ENCODE measurements at places on chromosomes 6 and 20.
A peak's percentile ranks its signal among the peaks of the same experiment; 100 is the strongest.

GRCh38 chr20:37439223-37439933 is 81.7 kb upstream of the NNAT start:
- DNase-seq = no peak

DNA sequence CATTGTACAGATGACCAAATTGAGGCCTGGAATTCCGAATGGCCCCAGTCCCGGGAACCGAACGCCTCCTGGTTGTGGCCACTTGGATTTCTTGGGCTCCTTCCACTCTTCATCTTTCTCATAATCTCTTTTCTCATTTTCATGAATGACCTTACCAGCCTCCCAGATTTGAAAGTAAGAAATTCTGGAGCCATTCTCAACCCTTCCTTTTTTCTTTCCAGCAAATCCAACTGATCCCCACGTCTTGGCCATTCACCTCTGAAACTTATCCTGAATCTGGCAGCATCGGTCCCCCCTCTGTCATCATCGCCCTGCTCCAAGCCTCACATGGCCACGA is 5.9 kb upstream of the SLC12A5 start:
- no peak for DNase-seq

DNA sequence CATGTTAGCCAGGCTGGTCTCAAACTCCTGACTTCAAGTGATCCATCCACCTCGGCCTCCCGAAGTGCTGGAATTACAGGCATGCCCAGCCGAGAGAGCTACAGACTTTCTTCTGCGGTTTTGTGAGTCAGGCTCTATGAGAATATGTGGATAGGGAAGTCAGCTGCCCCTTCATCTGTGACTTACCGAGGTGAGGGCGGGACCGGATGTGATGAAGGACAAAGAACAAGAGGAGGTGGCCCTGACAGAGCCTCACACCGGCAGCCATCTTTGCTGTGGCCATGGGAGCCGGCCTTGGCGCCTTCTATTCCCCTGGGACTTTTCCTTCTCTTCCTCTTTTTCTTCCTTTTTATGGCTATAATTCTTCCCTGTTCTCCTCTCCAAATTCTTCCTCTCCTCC is 67.0 kb downstream of the IYD start:
- DNase-seq = no peak

- DNase-seq = peak; percentile 56
These were observed 32.8 kb downstream of the GFOD1 start for GRCh38 chr6:13454286-13455221.

GRCh38 chr6:67009818-67010217 is 1302.8 kb upstream of the EYS start:
- no peak for DNase-seq

- DNase-seq = peak; percentile 58
These were observed 38.6 kb upstream of the GGTLC1 start for GRCh38 chr20:24027229-24027628.

DNA sequence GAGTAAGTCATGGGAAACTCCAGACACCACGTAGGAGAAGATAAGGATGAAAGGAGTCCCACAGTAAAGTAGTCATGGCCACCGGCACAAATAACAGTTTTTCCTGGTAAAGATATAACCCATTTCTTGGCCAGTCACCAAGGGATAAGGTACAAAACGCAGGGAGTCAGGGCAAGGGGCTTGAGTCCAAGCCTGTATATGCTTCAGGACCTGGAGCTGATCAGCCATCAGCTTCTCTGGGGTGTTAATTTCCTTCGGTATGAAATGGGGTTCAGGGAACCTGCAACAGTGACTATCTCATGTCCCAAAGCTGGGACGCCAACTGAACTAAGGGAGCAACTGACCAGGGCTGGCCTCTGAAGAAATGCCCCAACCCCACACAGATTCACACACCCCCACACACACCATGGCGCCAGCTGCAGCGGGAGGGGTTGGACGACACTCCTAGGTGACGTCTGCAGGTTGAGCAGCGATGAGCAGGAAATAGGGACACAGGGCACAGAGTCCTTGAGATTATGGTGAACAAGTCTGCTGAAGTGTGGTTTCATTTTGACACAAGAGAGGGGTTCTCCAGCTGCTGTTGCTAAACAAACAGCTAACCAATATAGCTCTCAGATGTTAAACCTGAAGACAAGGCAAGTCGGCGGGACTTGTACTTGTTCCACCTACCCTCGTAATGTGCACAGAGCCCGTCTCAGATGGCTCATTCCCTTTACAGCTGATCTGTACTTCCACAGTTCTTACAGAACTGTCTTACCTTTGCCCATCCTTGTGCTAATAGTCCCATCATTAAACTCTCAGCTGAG is 7.4 kb upstream of the ADTRP start:
- no peak for DNase-seq

DNA sequence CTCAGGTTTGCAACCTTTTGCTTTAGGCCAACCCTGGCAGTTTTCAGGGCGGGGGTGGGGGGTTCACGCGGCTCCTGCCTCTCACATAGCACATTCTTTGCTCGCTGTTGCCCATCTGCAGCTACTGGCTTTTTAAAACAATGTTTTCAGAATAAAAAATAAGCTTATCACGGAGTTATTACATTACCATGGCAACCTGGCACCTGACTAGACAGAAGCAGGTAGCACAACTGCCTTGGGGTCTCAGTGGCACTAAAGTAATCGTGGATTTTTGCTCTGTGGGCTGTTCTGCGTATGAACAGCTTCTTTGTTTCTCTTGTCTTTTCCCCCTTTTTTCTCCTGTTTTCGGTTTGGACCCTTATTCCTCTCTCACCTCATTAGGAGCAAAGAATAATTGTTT is 9.1 kb upstream of the MANBAL start:
- DNase-seq = no peak

GRCh38 chr20:17835934-17836300 is 132.7 kb downstream of the SNX5 start:
- DNase-seq = peak; percentile 45

- no peak for DNase-seq
These were observed 78.0 kb upstream of the BMP2 start for GRCh38 chr20:6689339-6689973.

GRCh38 chr6:74578339-74578738 is 627.5 kb downstream of the COL12A1 start:
- peak; percentile 77 for DNase-seq

DNA sequence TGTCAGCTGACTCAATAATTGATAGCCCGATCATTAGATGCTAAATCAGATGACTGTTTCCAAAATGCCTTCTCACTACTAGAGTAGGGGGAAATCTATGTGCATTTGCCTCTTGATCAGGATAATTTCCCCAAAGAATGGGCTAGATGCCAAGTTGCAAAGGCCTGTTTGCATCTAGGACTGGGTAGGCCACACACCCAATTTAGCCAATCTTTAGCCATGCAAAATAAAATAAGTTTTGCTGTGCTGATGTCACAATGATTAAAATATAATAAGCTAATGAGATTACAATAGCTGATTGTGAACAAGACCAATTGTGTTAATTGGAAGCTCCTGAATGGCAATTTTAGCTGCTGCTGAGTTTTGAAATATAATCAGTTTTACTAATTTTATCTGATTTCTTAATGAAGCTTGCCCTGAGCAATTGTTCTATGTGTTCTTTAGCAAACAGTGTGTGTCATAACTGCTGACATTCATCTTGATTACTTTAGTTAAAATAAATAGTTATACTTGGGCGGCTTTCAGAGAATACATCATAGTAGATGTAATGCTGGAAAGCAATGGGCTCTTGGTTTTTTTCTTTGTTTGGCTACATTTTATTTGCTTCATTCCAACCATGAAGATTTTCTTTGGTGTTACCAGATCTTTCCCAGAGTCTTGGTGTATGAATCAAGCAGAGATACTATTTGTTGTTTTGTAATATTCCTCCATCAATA is 973.2 kb upstream of the SLC35B3 start:
- DNase-seq = no peak

DNA sequence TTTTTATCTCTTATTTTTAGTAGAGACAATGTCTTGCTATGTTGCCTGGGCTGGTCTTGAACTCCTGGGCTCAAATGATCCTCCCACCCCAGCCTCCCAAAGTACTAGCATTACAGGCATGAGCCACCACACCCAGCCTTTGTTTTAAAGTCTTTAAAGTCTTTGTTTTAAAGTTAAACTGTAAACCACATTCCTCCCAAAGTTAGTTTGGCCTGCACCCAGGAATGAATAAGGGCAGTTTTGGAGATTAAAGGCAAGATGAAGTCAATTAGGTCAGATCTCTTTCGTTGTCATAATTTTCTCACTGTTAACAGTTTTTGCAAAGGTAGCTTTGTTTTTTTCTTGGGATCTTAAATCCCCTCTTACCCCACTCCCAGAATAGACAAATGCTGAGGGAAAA is 63.8 kb downstream of the UBR2 start:
- peak; percentile 15 for DNase-seq

GRCh38 chr6:140988780-140989179 is 1143.9 kb upstream of the GJE1 start:
- no peak for DNase-seq

- no peak for DNase-seq
These were observed 213.0 kb upstream of the SUPT3H start for GRCh38 chr6:45590696-45591184.

- DNase-seq = no peak
These were observed 119.0 kb upstream of the MCHR2 start for GRCh38 chr6:100112855-100113508.

DNA sequence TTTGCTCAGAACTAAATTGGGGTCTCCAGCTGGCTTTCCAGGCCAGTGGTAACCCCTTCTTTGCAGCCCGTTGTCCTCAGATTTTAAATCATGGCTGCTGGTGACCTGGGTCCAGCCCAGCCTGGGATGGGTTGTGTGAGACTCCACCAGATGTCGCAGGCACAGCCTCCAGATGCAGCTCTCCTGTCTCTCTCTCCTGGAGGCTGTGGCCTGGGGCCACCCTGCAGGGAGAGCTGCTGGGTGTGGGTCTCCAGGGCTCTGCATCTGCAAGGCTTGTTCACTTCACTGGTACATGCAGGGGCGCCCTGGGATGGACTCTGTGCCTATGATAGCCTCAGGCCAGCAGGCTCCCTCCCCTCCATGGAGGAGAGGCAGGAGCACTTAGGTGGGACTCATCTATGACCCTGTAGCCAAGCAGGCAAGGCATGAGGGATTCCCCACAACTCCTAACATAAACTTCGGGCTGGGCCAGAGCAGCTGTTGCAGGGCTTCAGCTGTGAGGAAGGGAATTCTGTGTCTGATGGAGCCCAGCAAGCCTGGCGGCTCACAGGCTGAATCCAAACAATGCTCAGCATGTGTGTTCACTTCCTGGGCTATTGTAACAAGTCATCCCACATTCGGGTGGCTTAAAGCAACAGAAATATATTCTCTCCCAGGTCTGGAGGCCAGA is 94.7 kb upstream of the NXT1 start:
- DNase-seq = peak; percentile 73

GRCh38 chr6:132465530-132466485 is 47.1 kb downstream of the STX7 start:
- DNase-seq = no peak

GRCh38 chr6:35044145-35044745 is 96.9 kb downstream of the TCP11 start:
- DNase-seq = peak; percentile 75

- DNase-seq = no peak
These were observed 10.1 kb downstream of the HRH3 start for GRCh38 chr20:62209850-62210495.

DNA sequence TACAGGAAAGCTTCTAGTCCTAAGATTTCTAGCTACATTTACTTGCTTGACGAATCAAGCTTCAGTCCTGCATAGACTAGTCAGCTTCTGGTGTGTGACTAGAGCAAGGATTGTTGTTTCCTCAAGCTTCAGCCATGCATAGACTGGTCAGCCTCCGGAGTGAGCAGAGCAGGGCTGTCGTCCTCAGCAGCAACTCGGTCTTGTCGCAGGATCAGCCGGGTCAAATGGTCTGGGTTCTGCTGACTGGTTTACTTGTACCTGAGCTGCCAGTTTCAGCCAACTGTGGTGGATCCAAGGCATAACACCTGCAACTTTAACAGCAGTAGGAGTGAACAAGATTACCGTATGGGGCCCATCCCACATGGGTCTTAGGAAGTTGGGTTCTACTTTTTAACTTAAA is 10.8 kb upstream of the GMPR start:
- DNase-seq = no peak

- DNase-seq = no peak
These were observed 70.7 kb upstream of the POPDC3 start for GRCh38 chr6:105250533-105250932.

- no peak for DNase-seq
These were observed 219.1 kb downstream of the ZMYND8 start for GRCh38 chr20:47137231-47137870.

DNA sequence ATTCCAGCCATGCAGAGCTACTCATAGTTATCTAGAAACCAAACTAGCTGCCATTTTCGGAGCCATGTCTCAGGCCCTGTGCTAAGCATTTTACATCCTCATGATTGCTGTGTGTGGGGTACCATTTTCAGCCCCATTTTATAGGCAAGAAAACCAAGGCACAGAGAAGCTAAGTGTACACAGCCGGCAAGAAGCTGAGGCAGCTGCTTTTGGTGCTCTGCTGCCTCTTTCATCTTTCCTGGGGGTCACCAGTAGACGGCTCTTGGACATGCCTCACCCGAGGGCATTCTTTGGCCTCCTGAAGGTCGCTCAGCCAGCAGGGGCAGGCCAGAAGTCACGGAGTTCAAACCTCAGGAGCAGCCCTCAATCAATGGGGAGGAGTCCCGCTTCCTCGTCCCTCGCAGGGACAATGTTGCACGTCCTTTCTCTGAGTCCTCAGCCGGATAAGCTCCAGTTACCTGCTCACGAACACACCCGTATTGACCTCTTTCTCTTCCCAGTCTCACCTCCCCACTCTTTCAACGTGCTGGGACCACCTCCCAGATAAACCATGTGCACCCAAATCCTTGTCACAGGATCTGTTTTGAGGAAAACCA is 82.6 kb upstream of the BLCAP start:
- no peak for DNase-seq

- DNase-seq = no peak
These were observed 219.9 kb upstream of the SSTR4 start for GRCh38 chr20:22815206-22815551.

DNA sequence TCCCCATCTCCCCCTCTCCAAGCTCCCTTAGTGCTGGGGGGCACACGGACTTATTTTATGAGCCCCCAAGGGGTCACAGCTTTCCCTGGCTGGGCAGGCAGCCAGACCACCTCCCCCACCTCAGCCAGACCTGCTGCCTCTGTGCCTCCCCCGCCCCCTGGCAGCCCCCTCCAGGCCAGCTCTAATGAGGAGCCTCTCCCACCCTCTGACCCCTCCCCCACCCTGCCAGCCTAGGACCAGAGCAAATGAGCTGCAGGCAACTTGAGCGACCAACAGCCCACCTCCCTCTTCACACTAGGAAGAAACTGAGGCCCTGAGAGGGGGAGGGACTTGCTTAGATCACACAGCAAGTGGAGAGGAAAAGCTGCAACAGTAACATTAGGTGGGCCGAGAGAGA is 1.9 kb downstream of the GDF5 start:
- DNase-seq = no peak

- no peak for DNase-seq
These were observed 56.1 kb downstream of the ADGRG6 start for GRCh38 chr6:142357879-142358278.
